ENCODE measurements at places on chromosomes 1 and 21.
A peak's percentile ranks its signal among the peaks of the same experiment; 100 is the strongest.

GRCh38 chr1:59366346-59366745 lies 69.5 kb downstream of the FGGY start:
- no peak for DNase-seq

DNA sequence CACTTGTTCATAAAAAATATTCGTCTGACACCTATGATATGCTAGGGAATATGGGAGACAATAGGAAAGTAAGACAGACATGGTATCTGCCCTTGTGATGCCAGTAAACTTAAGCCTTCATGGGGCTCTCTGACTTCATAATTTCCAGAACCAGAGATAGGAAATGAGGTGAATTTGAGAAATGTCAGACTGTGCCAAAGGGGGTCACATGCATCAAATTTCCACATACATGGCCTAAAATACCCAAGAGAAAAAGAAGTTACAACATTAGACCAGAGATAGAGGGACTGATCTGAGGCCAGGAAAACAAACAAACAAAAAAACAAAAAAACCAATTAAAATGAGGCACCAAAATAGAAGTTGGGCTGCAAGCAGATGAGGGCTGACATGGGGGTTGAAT lies 75.7 kb downstream of the DISC1 start:
- DNase-seq: no peak

- no peak for DNase-seq
Measured at GRCh38 chr1:1428174-1428573, 7.1 kb upstream of the ANKRD65 start.

DNA sequence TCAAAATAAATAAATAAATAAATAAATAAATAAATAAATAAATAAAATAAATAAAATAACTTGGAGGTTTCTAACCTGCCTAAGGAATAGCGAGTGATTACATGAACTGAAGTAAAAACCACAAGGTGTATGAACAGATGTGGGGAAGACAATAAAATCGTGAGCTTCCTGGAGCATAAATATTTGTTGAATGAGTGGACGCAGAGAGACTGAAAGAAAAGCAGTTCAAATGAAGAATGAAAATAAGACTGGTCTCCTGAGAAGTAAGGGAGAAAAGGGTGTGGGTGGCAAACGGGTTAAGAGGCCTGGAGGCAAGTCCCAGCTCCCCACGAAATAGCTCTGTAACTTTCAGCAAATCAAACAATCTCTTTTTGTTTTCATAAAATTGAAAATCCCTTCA lies 33.6 kb downstream of the CHML start:
- DNase-seq: no peak

DNA sequence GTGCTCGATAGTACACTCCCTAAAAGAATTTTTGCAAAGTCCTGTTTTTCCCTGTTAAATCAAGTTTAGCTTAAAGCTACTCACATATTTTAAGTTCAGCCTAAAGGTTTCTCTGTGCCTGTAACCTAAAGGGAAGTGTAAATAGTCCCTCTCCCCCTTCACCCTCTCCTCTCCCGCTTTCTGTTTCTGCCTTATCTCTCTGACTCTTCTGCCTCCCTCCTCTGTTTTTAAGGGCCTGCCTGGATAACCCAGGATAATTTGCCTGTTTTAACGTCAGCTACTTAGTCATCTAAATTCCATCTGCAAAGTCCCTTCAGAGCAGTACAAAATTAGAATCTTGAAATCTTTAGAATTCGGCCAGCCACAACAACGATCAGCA lies 92.6 kb downstream of the NID1 start:
- DNase-seq: no peak

GRCh38 chr1:178408871-178409270 lies 87.9 kb downstream of the CLEC20A start:
- no peak for DNase-seq

- DNase-seq: no peak
Measured at GRCh38 chr1:227782226-227782625, 33.2 kb upstream of the PRSS38 start.

- no peak for DNase-seq
Measured at GRCh38 chr1:208054485-208054884, 143.6 kb upstream of the CD34 start.

DNA sequence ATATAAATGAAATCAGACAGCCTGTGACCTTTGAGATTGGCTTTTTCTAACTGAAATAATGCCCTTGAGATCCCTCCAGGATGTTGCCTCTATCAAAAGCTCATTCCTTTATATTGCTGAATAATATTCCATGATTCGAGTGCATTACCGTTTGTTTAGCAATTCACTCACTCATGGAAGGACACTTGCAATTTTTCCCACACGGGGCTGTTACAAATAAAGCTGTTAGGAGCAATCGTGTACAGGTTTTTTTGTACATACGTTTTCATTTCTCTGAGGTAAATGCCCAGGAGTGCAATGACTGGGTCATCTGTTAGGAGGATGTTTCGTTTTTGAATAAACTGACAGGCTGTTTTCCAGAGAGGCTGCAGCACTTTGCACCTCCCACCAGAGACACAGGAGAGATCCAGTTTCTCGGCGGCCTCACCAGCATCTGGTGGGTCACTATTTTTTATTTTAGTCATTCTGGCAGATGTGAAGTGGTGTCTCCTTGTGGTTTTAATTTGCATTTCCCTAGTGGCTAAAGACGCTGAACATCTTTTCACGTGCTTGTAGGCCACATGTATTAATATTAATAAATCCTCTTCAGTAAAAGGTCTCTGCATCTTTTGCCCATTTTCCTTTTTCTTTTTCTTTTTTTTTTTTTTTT lies 11.0 kb downstream of the PRDM15 start:
- DNase-seq: no peak

DNA sequence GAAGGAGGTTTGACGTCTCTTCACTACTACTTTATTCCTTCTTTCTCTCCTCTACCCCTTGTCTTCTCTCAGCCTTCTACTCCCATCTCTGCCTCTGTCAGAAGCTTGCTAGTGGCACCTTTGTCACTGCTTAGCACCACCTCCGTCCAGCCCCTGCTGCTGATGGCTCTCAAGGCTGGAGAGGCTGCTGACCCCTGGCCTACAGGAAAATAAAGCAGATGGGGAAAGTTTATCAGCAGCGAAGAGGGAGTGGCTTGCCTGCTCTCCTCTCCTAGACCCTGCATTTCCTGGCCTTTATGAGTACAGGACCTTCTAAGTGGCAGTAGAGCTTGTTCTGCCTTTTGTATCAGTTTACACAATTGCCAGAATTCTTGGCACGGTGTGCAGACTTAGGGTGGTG lies 27.0 kb downstream of the PROX1 start:
- DNase-seq: no peak

DNA sequence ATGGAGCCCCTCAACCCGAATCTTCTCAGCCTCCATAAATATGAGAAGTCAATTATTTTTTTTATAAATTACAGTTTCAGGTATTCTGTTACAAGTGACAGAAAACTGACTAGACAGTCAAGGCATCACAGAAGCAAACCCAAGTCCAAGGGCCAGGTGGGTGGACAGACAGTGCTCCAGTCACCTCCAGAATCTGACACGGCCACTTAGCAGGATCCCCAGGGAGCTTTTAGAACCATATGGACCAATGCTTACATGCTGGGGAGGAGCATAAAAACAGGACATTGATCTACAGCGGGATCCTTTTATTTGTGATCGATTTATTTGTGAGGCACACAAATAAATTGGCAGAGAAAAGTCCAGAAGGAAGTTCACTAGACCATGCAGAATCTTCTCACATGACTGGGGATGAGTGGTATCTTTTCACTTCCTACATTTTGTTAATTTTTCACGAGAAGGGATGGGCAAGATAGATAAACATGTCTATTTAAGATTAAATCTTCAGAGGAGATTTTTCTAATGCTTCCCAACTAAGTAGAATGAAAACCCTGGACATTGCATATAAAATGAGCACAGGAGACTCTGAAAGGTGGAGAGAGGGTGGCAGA lies 15.0 kb downstream of the ZNF496 start:
- DNase-seq: no peak

DNA sequence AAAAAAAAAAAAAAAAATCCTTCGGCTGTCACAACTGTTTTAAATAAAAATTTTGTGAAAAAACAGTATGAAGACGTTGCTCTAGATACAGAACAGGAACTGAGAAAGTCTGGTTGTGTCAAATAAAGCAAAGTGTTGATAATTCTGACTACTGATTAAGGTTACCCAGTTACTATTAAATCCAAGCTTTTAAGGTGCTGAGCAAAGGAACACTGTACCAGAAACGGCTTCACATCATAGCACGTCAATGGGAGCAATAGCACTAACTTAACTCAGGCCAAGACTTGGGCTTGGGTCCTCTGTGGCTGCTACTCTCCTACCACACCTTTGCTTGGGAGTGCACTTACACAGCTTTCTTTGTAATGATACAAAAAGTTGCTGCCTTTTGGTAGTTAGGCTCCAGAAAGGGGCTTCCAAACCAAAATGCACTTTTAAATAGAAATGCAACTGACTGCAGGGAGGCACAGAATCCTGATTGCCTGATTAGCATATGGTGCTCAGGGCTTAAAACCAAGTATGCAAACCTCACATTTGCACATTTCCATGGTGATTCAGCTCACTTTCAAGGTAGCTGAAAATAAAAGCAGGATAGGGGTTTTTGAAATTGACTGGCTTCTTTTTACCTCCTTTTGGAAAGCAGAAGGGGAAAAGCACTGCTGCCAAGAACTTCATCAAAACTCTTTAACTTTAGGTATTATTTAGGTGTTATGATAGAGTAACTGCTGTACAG lies 6.3 kb downstream of the MCL1 start:
- DNase-seq: no peak

DNA sequence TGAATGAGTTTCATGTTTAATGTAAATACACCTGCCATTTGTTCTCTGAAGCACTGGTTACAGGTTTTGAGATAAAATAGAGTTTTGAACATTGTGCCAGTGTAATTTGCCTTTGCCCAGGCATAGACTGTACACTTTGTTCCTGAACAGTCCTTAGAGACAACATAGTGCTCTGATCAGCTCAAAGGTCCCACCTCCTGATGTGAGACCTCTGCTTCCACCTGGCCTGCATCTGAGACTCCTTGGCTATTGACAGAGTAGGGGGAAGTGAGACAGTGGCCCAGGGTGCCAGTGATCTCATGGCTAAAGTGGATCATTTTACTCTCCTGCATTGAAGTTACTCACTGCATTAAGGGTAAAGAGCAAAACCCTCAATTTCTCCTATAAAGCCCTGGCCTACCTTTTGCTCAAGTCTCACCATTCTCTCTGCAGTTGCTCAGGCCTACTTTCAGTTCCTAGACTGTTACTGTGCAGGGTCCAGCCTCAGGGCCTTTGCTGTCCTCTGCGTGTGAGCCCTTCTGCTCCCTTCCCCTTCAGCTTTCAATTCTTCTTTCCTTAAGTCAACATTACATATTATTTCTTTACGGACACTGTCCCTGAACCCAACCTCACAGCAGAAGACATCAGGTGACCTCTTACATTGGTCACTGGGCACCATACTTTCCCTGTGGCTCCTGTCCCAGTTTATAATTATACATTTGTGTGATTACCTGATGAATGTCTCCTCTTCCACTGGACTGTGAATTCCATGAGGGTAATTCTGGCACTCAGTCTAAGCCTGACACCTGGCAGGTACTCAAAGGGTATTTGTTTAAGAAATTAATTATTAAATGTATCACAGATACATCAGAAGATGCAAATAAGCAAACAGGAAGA lies 142.9 kb downstream of the ROR1 start:
- DNase-seq: peak; percentile 27

GRCh38 chr1:248814351-248814750 lies 11.4 kb downstream of the SH3BP5L start:
- no peak for DNase-seq

DNA sequence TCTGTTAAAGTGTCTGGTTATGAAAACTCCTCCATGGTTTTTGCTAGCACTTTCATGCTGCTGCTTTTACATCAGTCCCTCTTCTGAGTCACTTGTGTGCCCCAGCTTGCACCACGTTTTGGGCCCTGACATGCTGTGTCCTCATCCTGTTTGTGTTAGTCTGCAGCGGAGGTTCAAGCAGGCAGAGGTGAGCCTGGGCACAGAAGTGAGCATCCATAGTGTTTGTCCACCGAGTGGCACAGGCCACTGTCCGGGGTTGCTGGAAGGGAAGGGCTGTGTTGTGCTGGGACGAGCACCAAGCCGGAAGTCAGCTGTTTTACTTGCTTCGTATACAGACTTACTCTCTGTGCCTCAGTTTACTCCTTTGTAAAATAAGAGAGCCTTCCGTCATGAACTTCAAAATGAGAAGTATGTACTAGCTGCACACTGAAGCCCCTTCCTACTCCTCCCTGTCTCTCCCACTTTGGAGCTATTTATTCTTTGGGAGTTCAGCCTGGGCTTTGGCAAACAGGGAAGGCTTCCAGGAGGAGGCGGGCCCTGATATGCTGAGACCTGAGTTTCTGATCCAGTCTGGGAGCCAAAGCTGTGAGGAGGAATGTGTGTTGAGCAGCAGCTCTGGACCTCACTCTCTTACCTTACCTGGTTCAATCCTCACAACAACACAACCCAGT lies 10.7 kb upstream of the LAPTM5 start:
- no peak for DNase-seq

GRCh38 chr1:96418969-96419368 lies 302.6 kb upstream of the PTBP2 start:
- no peak for DNase-seq

GRCh38 chr1:219374636-219375035 lies 201.0 kb downstream of the LYPLAL1 start:
- no peak for DNase-seq

DNA sequence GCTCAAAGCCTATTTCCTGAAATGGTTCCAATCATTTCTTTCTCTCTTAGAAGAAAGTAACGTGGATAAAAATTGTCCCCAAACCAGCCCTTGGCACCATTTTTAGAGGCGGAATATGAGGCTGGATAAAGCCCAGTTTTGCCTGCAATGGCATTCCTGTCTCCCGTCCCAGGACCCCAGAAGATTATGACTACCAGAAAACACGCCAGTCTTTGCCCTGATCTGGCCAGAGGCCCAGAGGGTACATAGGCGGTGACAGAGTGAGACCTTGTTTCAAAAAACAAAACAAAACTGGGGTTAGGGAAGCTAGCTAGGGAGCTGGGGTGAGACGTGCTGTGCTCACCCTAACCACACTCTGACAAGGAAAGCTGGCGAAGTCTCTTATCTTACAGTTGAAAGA lies at the start of gene AADACL4:
Gene AADACL4 (plus strand): TSS at position 301 of the 400 bp plus-strand sequence. CDS start 462 bp downstream, outside the sequence.
- DNase-seq: no peak

- no peak for DNase-seq
Measured at GRCh38 chr21:19245188-19245580, 841.6 kb upstream of the TMPRSS15 start.

- no peak for DNase-seq
Measured at GRCh38 chr1:215226757-215227156, 144.2 kb downstream of the KCNK2 start.

Measured in NCI-H1105 treated with DMSO at 0.1 percent for 48 hours (cell line).